ENCODE measurements at places on chromosomes 7 and 10.

GRCh38 chr10:69618746-69619145 is 11.3 kb upstream of the FAM241B start:
- DNase-seq: no peak

DNA sequence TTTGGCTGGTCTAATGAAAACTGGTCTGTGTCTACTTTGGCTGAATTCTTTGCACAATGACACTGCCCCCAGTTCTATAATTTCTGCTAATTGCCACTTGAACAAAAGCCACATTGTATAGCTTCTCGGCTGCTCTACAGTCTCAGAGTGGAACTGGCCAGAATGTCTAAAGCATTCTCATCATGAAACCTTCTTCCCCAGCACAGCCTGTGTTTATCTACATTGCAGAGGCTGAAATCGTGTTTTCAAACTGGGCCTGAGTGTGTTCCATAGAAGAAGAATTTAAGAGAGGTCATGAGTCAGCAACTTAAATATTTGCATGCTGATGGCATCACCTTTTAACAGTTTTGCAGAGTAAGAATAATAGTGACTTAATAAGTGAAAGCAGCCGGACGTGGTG is 177.2 kb downstream of the BUB3 start:
- DNase-seq: no peak

DNA sequence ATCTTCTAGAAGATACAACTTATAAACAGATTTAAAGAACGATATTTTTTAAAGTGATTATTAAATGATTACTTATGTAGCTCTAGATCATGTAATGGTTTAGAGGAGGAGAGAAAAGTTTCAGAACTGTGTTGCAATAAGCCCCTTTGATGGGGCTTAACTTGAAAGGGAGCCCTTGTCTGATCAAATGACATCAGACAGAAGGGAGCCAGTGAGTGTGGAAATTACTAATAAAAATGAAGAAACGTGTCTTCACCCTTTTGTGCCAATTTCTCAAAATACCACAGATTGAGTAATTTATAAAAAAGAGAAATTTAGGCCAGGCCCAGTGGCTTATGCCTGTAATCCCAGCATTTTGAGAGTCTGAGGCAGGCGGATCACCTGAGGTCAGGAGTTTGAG is 318.2 kb downstream of the EXOC4 start:
- DNase-seq: no peak

GRCh38 chr7:44398953-44399574 is 73.7 kb upstream of the CAMK2B start:
- no peak for DNase-seq

DNA sequence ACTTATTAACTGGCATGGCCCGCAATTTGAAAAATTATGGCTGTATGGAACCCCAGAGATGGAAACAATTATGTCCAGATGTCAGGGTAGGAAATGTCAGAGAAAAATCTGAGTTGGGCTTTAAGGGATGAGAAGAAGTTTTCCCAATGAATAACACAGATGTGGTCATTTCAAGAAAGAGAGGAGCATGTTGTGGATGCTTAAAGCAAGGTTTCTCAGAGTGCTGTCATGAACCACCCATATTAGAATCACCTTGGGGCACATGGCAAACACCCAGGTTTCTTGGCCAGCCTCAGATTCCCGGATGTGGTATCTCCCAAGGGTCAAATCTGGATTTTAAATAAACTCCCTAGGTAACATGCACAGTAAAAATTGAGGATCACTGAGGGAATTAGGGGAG is 43.6 kb downstream of the LAMB4 start:
- DNase-seq: no peak

GRCh38 chr10:98261436-98262277 is 6.3 kb downstream of the LOXL4 start:
- no peak for DNase-seq

GRCh38 chr10:89814278-89814677 is 112.9 kb downstream of the KIF20B start:
- no peak for DNase-seq

- no peak for DNase-seq
These were observed 106.7 kb downstream of the CYTH3 start for GRCh38 chr7:6165521-6166320.

GRCh38 chr10:88787463-88787862 is 15.1 kb upstream of the LIPM start:
- DNase-seq: no peak

- no peak for DNase-seq
These were observed 3.4 kb downstream of the TACR2 start for GRCh38 chr10:69413221-69413865.

DNA sequence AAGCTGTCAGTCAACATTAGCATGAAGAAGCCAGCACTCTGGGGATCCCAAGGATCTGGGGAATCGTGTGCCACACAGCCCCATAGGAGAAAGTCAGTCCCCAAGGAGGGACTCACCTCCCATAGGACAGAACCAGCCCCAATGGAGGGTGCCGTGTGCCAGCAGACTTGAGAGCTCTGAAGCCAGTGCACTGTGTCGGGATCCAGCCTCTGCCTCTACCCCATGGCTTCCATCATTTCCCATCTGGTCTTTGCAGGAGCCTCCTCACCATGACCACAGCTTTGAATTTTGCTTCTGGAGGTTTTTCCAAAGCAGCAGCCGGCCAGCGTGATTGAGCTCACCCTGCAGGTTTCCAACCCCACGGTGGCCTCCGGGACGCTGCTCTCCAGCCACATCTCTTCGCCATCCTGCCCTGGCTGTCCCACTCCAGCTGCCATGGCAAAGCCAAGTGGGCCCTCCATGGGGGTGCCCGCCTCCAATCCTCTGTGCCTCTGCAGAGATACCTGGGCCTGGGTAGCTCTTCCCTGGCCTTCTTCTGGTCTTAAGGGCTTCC is 171.8 kb upstream of the SHH start:
- no peak for DNase-seq

GRCh38 chr10:33309406-33309805 is 25.1 kb downstream of the NRP1 start:
- no peak for DNase-seq

DNA sequence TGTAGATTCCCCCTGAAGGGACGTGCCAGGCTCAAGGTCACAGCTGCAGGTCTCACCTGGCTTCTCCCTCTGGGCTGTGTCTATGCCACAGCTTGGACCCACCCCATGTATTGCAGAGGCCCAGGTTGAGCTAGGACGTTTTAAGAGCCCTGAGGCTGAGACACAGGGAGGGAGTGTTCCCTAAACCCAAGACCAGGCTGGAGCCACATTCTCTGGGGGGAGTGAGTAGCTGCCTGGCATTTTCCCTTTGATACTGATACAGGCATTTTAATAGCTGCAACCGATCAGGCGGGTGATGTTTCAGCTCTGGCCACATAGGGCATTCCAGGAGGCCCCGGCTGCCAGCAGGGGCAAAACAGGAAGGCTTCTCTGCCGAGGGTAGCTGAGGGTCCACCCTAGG is 13.4 kb downstream of the COL13A1 start:
- DNase-seq: no peak

- DNase-seq: no peak
These were observed 110.7 kb downstream of the CYTH3 start for GRCh38 chr7:6161463-6162330.

DNA sequence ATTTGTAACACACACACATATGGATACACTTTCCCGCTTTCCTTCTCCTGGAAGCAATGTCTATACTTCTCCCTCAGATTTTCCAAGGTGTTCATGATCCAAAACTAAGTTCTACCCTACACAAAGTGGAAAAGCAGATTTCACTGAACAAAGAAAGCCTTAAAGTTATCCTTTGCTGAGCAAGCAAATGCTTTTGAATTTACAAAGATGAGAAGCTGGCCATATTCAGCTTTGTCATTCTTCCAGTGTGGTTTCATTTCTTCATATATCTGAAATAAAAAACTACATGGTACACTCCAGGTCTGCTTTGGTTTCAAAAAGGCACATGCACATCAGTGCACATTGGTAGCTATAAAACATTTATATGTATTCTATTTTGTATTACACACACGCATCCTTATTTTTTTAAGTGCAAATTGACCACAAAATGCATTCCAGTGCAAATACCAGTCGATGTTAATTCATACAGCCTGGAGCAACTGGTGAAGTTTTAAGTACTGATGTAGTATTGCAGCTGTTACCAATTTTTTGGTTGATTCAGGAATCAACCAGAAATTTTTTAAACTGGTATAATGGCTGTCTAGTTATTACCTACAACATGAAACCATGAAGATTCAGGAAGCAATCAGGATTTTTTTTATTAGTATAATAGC is 65.5 kb upstream of the SRPK2 start:
- DNase-seq: no peak

DNA sequence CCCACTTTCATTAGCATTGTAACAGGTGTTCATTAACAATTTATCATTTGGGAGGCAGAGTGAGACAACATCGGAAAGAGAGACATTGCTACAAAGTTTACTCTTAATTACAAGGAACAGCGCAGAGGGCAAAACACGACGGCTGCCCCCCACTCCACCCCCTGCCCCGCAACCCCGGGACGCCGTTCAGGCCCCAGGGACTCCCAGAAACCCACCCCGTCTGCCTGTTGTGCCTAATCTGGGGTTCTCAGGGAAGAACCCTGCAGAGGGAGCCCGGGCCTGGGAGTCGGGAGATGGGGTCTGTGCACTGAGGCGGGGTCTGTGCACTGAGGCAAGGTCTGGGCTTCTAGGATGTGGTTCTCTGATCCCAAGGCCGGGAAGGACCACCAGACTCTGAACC is 25.2 kb downstream of the UNCX start:
- no peak for DNase-seq

DNA sequence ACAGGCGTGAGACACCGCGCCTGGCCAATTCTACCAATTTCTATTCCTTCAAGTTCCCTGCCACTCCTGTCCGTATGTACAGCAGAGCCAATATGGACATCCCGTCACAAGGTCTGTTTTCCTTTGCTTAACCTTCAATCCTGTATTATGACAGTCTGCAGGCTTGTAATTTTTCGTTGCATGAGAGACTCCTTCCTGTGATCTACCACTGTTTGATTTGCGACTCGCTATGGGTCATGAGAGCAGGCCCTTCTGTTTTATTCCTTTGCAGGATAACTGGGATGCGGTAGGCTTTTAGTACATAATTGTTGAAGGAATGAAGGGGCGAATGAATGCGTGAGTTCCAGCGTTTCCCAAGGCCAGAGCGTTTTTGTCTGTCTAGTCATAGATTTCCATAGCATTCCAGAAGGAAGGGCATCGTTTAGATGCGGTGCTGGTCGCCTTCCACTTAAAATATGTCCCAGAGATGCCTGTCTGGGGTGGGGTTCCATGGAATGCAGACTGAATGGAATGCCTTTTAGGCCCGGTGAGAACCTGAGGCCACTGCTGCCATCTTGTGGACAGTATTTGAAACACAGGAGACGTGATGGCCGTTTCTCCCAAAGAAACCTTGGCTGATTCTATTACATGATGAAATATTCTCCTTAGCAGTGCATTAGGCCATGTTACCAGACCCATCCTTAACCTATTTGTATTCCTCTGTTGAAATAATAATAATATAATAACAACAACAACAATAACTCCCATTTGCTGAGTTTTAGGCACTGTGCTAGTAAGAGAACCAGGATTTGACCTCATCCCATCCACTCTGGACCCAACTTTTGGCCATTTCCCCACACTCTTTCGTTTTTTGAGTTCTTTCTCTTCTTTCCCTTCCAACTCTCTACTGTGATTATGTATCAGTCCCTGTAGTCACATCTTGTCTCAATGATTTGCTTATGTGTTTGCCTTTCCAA is 193.2 kb downstream of the MYOF start:
- DNase-seq: peak; percentile 49

DNA sequence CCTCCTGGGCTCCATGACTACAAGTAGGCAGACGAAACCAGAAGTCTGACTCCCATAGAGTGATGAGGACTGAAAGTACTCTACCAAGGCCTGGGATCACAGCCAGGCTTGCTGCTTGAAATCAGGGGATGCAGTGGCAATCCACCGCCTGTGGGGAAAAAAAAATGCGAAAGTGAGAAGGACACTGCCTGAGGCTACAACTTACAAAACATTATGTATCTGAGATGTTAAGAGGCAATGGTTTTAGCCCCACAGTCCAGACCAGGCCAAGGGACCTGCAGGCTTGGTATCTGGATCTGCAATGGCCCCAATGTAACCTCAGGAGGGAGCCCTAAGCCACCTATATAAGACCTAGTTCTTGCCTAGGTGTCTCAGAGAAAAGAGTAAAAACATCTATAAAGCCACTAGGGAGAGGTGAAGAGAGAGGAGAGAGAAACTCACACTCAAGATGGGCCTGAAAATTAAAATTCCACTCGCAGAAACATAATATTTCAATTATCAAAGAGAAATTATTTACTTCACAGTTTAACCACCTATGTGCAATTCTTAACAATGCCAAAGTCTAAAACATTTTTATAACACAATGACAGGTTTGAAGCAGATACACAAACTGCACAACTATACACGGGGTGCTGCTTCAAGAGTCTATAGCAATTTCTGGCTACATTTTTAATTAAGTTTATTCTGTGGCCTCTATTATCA is 13.9 kb downstream of the DNAJC1 start:
- no peak for DNase-seq

DNA sequence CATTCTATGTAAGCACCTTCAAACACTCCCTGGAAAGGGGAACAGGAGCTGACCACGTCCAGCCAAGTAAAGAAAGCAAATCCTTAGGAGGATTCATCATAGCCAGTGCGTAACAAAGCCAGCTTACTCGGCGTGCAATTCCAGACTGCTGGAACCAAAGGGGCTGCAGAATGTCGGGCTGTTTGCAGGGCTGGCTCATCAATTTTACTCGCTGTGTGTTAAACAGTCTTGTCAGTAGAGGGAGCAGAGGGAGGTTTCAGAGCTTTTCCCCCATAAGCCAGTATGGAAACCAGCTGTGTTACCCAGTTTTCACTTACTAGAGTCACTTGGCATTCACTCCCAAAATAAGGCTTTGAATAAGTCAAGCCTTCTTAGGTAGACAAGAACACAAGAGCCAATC is 127.1 kb downstream of the KMT2E start:
- no peak for DNase-seq

DNA sequence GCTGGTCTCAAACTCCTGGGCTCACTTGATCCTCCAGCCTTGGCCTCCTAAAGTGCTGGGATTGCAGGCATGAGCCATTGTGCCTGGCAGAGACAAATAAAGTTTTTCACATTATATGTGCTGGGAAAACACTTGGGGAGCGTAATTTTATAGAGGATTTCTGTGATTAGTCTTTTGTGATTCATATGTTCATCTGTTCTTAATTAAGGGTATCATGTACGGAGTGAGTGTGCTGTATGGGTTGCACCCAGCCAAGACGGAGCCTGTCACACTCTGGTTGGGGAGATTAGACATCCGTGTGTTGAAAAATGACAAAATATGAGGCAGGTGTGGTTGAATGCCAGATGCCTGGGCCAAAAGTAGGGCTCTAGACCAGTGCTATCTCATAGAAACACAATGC is 10.3 kb downstream of the ADRB1 start:
- no peak for DNase-seq

- no peak for DNase-seq
These were observed 29.8 kb upstream of the KLF6 start for GRCh38 chr10:3814838-3815220.
